ENCODE measurements at places on chromosomes 12 and 14.

DNA sequence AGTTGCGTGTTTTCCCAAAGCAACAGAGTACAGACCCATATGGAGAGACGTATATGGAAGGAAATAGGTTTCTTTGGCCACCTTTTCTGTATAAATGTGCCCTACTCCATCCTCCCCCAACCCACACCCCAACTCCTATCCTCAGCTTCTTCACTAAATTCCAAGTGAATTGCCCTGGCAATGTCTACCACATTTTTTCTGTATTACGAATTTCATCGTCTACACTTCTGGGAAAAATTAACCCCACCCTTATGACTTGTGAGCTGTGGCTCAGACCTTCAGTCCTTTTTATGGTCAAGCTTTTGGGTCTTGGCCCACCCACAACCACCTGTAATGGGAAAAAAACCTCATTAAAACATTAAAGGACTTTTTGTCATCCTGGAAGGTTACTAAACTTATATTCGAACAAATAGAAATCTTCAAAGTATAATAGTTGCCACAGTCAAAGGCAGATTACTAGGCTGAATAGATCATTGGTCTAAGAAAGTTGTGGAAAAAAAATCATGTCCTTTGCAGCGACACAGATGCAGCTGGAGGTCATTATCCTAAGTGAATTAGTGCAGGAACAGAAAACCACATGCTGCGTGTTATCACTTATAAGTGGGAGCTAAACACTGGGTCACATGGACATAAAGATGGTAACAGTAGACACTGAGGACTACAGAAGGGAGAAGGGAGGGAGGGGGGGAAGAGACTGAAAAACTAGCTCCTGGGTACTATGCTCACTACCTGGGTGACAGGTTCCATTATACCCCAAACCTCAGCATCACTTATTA is 15.7 kb upstream of the NFKBIA start:
- peaks cover 11% of the 10 kb centered on the region for H3K4me1 ChIP-seq
- H3K36me3 ChIP-seq, result no peaks in the 10 kb centered on the region
- no peak overlapping the region for H3K4me3 ChIP-seq
- H3K27ac ChIP-seq, result peak overlapping the region; percentile 15
- H3K27me3 ChIP-seq, result no peaks in the 10 kb centered on the region

DNA sequence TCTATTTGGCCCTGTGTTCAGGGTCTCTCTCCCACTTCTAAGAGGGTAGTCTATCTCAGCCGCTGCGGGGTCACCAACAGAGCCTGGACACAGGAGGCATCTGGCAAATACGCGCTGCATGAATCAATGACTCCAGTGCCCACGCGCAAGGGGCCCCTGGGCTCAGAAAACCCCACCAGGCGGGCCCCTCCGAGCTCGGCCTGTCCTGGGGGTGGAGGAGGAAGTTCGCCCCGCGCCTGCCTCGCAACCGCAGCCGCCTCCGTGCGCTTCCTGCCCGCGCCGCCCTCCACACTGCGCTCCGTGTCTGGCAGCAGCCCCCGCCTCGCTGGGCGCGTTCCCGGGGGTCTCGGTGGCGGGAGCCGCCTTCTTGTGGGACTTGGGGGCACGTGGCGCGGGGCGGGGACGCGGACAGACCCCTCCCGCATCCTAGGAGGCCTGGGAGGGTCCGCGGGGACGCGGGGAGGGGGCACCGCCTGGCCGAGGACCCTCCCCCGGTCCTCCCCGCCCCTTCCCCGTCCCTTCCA is 811 bp upstream of the FBRSL1 start:
- DNase-seq, result peak; percentile 75
- no peaks in the 10 kb centered on the region for H3K36me3 ChIP-seq
- H3K4me1 ChIP-seq, result peaks cover 47% of the 10 kb centered on the region
- no peaks in the 10 kb centered on the region for H3K27me3 ChIP-seq
- H3K27ac ChIP-seq, result peak overlapping the region; percentile 71

DNA sequence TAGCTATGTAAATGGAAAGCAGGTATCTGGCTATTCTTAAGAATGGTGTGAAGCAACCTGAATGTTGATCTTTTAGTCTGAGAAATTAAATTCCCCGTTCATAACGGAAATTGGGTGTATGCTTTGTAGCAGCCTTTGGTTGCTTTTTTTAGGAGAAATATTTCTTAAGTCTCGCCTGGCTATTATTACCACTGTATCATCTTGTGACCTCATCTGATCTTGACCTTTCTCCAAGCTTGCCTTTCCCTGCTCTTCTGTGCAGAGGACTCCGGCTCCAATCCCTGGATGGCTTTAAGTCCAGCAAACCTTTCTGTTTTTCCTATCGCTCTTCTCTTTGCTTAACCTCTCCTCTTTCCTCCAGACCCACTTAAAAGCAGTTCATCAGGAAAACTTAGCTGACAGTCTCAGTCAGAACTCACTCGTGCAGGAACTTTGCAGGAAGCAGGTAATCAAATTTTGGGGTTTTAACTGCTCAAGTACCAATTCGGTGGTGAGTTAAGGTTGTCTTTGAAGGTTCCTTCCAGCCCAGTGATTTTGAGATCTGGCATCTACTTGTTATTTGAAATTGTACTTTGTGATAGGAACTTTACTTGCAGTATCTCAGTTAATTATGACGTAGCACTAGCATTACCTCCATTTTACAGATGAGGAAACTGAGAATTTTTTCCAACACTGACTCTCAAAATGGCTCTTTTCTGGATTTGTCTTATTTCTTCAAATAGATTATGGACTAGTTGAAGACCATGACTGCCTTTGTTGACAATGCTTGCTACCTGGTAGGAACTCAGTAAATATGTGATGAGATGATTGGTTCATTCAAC is 14.1 kb downstream of the PPFIBP1 start:
- H3K27ac ChIP-seq, result peak overlapping the region; percentile 21
- H3K36me3 ChIP-seq, result no peaks in the 10 kb centered on the region
- no peak for DNase-seq

DNA sequence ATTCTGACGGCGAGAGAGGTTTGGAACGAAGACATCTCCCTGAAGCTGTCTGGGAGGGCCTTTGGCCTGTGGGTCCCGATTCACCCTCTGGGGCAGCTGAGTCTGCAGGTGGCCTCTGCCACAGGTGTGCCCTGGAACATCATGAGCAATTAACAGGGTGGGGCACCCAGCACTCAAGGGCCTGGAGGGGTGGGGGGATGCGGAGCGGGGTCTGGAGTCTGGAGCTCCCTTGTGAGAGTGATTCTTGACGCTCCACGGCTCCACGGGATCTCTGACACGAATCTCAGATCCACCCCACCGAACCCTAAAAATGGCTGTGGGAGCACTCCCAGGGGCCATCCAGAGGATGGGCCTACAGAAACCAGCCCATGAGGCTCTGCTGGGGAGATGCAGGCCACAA is 8.3 kb downstream of the ITPK1 start:
- DNase-seq, result no peak
- H3K27ac ChIP-seq, result no peak overlapping the region
- peaks cover 4% of the 10 kb centered on the region for H3K4me1 ChIP-seq
- H3K4me3 ChIP-seq, result no peak overlapping the region
- H3K27me3 ChIP-seq, result no peaks in the 10 kb centered on the region

GRCh38 chr12:4015225-4016091 is 142.3 kb upstream of the PARP11 start:
- no peaks in the 10 kb centered on the region for H3K36me3 ChIP-seq
- H3K4me1 ChIP-seq, result no peaks in the 10 kb centered on the region
- no peak for DNase-seq

DNA sequence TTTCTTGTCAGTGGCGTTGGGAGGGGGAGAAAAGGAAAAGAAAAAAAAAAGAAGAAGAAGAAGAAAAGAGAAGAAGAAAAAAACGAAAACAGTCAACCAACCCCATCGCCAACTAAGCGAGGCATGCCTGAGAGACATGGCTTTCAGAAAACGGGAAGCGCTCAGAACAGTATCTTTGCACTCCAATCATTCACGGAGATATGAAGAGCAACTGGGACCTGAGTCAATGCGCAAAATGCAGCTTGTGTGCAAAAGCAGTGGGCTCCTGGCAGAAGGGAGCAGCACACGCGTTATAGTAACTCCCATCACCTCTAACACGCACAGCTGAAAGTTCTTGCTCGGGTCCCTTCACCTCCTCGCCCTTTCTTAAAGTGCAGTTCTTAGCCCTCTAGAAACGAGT is 1.9 kb downstream of the ASCL1 start:
- H3K4me3 ChIP-seq, result no peak overlapping the region
- no peak overlapping the region for H3K27ac ChIP-seq
- no peaks in the 10 kb centered on the region for H3K4me1 ChIP-seq
- H3K27me3 ChIP-seq, result peaks cover 96% of the 10 kb centered on the region
- H3K36me3 ChIP-seq, result no peaks in the 10 kb centered on the region

DNA sequence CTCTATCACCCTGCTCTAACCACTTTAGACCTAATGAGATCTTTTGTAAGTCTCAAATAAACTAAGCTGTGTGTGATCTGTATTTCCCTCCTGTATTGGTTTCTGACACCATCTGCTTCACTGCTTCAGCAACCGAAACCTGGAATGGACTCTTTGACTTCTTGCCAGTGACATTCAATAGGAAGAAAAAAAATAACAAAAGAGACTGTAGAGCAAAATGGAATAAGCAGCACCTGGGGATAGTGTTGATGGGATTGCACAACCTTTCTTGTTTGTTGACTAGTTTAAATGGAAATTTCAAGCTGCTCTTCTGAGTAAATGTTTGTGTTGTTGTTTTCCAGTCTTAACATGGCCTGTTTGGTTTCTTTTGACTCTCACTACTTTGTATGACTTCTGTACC is 888.6 kb upstream of the SEL1L start:
- no peaks in the 10 kb centered on the region for H3K4me1 ChIP-seq
- H3K36me3 ChIP-seq, result no peaks in the 10 kb centered on the region

DNA sequence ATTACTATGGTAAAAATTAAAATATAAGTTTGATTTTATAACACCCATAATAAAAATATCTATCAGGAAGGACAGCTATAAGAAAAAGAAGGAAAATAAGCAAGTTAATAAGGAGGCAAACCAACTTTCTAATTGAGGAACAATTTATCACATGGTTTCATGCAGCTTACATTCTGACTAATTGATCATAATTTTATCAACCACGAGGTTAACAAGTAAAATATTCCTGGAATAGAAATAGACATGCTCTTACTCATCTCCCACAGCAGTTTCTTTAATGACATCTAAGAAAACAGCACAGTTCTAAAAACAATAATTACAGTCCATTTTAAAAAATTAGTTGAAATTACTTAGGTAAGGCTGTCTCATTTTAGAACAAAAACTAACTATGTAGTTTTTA is 130.8 kb upstream of the KRR1 start:
- no peak overlapping the region for H3K27ac ChIP-seq
- no peak for DNase-seq

- H3K27ac ChIP-seq, result no peak overlapping the region
- no peak overlapping the region for H3K4me3 ChIP-seq
- DNase-seq, result no peak
- no peaks in the 10 kb centered on the region for H3K4me1 ChIP-seq
- no peaks in the 10 kb centered on the region for H3K36me3 ChIP-seq
These were observed 206.4 kb upstream of the PELI2 start for GRCh38 chr14:55911776-55912175.

- DNase-seq, result no peak
- no peak overlapping the region for H3K4me3 ChIP-seq
- no peaks in the 10 kb centered on the region for H3K36me3 ChIP-seq
- no peak overlapping the region for H3K27ac ChIP-seq
These were observed 10.2 kb downstream of the PLEKHA5 start for GRCh38 chr12:19139615-19140194.

GRCh38 chr14:68246074-68246785 is 426.7 kb downstream of the RAD51B start:
- H3K36me3 ChIP-seq, result no peaks in the 10 kb centered on the region
- H3K27ac ChIP-seq, result peak overlapping the region; percentile 89
- DNase-seq, result no peak
- peaks cover 55% of the 10 kb centered on the region for H3K4me1 ChIP-seq

DNA sequence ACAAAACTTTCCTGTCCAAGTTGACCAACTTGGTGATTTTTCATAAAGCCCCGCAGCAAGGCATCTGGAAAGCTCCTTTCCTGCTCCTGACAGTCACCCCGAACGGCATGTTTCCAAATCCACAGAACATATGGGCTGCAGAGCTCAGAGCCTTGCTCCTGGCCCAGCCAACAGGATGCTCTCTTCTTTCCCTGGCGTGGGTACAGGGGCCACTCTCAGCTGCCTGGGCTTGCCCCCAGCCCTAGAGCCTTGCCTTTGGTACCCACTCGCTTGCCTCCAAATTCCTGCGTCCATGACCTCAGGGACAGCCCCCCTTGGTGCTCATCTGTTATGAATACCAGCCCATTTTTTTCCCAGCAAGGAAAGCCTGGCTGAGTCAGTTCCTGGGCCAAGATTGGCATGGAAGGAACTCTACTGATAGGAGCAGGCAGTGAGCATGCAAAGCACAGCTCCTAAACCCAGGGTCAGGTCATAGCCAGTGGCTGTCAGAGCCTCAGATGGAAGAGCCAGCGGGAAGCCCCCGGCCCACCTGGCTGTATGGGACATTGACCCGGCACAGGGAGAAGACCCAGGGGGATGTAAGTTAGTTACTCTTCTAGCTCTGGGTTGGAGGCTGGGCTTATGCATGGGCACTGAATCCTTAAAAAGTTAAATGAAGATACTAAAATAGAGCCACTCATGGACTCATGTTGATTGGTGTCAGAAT is 105.3 kb upstream of the RTL1 start:
- DNase-seq, result no peak
- H3K36me3 ChIP-seq, result no peaks in the 10 kb centered on the region
- H3K4me1 ChIP-seq, result no peaks in the 10 kb centered on the region
- no peaks in the 10 kb centered on the region for H3K27me3 ChIP-seq
- no peak overlapping the region for H3K27ac ChIP-seq
- no peak overlapping the region for H3K4me3 ChIP-seq

DNA sequence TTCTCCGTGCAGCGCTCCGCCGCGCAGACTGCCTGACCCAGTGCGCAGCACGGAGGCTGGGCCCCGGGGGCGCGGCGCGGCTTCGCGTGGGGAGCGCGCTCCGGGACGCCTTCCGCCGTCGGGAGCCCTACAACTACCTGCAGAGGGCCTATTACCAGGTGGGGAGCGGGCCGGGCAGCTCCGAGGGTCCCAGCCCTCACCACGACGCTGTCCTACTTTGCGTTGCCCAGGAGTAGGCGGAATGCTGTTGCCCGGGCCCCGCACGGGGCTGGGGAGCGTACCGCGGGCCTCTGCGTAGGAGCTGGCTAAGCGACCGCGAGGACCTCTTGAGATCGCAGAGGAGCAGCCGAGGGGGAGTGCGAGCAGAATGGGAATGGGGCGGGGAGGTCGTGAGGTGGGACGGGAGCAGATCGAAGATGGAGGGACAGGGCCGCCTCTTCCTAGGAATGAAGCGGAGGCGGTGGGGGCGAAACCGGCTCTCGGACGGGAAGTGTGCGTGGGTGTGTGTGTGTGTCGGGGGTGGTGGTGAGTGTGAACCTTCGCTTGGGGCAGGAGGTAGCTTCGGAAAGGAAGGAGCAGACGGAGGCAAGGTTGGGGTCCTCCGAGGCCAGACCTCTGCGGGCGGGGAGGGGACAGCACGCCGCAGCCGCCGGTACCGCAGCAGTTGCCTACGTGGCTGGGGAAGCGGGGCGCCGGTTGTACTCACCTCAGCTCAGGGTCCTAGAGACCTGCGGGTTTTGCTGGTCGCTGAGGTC is 751 bp downstream of the P3H3 start:
- H3K27me3 ChIP-seq, result peaks cover 11% of the 10 kb centered on the region
- peak overlapping the region; percentile 91 for H3K27ac ChIP-seq
- peaks cover 40% of the 10 kb centered on the region for H3K4me1 ChIP-seq
- H3K4me3 ChIP-seq, result peak overlapping the region; percentile 64
- H3K36me3 ChIP-seq, result no peaks in the 10 kb centered on the region

All from tibial artery (tissue), 4 donors.